Activated CD4-positive, CD25-positive, alpha-beta regulatory T cell (primary cell): ENCODE measurements at places on chromosomes 16 and 17.

GRCh38 chr16:3564130-3564888 lies 12.9 kb downstream of the NLRC3 start:
- DNase-seq, result no peak

GRCh38 chr16:23509782-23510163 lies 521 bp downstream of the GGA2 start:
- no peak for DNase-seq

DNA sequence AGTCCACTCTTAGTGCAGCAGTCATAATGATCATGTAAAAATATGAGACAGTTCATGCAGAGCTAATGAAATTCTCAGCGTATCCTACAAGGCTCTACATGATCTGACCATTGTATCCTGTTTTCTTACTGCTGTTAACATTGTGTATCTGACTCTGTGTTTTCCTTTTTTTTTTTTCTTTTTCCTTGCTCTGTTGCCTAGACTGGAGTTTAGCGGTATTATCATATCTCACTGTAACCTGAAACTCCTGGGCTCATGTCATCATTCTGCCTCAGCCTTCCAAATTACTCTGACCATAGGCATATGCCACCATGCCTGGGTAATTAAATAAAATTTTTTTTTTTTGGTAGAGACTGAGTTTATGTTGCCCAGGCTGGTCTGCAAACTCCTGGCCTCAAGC lies 12.1 kb downstream of the DUS2 start:
- no peak for DNase-seq

- no peak for DNase-seq
These were observed 449.5 kb upstream of the PSMD7 start for GRCh38 chr16:73847090-73847489.

DNA sequence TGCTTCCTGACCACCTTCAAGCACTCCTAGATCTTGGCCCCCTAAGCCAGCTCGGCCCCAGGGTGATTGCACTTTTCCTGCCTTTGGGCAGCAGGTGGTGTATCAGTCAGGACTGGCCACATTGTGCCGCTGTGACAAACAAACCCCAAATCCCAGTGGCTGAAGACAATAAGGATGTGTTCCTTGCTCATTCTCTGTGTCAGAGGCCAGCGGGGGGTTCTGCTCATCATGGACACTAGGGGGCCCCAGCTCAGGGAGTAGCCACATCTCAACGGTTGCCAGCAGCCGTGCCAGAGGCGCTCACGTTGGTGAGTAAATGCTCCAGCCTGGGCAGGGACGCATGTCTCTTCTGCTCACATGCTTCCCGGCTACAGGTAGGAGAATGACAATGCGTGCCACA lies 60.4 kb downstream of the ZDHHC7 start:
- DNase-seq, result no peak
